Naive thymus-derived CD4-positive, alpha-beta T cell (primary cell): ENCODE measurements at places on chromosomes 7 and 10. TPM values are rescaled to one million over a fixed set of nuclear protein-coding genes. Genes with fewer than 3 reads are reported as not detected.

DNA sequence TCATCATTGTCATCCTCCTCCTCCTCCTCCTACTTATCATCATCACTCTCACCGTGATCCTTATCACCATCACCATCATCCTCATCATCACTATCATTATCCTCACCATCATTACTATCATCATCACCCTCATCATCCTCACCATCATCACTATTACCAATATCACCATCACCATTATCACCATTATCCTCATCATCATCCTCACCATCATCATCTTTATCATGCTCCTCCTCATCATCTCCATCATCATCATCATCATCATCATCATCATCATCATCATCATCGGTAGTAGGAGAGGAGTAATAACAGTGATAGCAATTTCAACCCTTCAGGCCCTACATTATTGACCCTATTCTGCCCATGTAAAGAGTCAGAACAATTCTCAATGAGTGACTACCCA is 345.9 kb upstream of the ZNF32 start:
- no peak overlapping the region for H3K4me3 ChIP-seq
- no peak for DNase-seq
- no peaks in the 10 kb centered on the region for H3K36me3 ChIP-seq
- no peaks in the 10 kb centered on the region for H3K27me3 ChIP-seq
- no peaks in the 10 kb centered on the region for H3K4me1 ChIP-seq

- no peak overlapping the region for H3K4me3 ChIP-seq
- DNase-seq: no peak
- no peaks in the 10 kb centered on the region for H3K36me3 ChIP-seq
- no peak overlapping the region for H3K27ac ChIP-seq
Measured at GRCh38 chr7:81209059-81209458, 290.2 kb upstream of the SEMA3C start.

GRCh38 chr7:22210355-22210754 is 146.6 kb downstream of the RAPGEF5 start:
- no peak overlapping the region for H3K4me3 ChIP-seq
- H3K27ac ChIP-seq: no peak overlapping the region

DNA sequence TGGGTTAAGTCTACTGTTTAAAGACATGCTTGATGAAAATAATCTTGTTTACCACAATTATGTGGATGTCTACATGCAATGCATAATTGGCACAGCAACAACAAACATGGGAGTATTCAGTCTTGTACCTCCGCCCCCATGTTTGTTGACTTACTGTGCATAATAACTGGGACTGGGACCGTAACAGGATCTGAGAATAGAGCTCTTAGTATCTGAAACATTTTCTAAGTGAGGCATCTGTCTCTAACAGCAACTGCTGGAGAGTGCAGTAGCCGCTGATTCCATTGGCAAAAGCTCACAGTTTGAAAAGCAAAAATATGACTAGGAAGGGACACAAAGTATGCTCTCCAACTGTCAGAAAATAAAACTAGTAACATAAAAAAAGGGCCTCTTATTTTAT is 61.6 kb downstream of the ENO4 start:
- H3K27me3 ChIP-seq: no peaks in the 10 kb centered on the region
- no peak overlapping the region for H3K27ac ChIP-seq
- no peaks in the 10 kb centered on the region for H3K36me3 ChIP-seq
- no peak overlapping the region for H3K4me3 ChIP-seq
- DNase-seq: no peak

Gene VKORC1L1
- 2.8 TPM for polyA plus RNA-seq

Gene DDC
- polyA plus RNA-seq: not detected

Gene PSMG3
- 57.2 TPM for polyA plus RNA-seq

Gene STARD3NL
- 26.9 TPM for polyA plus RNA-seq

Gene WDR86
- 0.24 TPM for polyA plus RNA-seq
